NCI-H1694 treated with DMSO at 0.1 percent for 48 hours (cell line): ENCODE measurements at places on chromosomes 1 and 21.

- no peak for DNase-seq
Observed at GRCh38 chr1:34126486-34126885, 38.5 kb downstream of the CSMD2 start.

GRCh38 chr1:79161077-79161476 lies 154.5 kb upstream of the ADGRL4 start:
- no peak for DNase-seq

DNA sequence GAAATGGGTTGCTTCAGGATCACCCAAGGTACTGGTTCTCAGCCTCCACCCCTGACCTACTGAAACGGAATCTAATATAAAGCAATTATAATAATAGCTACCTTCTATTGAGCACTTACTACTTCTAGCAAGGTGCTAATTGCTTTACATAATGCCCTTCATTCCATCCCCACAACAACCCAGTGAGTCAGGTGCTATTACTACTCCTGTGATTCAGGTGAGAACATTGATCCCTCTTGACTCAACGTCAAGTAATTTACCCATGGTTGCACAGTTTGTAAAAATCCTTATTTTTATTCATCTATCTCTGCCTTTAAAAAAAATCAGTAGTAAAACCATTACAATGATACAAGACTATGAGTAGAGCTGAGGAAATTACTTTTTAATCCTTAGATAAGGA lies 85.2 kb downstream of the UCHL5 start:
- DNase-seq = no peak

DNA sequence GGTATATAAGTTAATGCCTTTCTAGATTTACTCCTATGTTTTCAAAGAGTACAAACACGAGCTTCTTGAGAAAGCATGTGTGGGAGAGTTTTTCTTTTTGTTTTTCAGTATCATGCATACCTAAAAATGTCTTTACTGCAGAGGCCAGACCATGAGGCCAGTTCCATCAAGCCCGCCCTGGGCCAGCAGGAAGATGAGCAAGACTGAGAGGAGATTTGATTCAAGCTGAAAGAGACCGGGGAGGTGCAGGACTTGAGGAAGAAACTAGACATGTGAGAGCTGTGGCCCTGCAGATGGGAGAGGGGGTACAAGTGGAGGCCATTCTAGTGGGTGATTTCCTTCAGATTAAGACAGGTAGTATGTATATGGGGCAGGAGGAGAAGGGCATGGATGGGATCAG lies 33.4 kb upstream of the NTPCR start:
- DNase-seq = no peak

GRCh38 chr1:225595974-225596551 lies 56.9 kb downstream of the ENAH start:
- DNase-seq = no peak

DNA sequence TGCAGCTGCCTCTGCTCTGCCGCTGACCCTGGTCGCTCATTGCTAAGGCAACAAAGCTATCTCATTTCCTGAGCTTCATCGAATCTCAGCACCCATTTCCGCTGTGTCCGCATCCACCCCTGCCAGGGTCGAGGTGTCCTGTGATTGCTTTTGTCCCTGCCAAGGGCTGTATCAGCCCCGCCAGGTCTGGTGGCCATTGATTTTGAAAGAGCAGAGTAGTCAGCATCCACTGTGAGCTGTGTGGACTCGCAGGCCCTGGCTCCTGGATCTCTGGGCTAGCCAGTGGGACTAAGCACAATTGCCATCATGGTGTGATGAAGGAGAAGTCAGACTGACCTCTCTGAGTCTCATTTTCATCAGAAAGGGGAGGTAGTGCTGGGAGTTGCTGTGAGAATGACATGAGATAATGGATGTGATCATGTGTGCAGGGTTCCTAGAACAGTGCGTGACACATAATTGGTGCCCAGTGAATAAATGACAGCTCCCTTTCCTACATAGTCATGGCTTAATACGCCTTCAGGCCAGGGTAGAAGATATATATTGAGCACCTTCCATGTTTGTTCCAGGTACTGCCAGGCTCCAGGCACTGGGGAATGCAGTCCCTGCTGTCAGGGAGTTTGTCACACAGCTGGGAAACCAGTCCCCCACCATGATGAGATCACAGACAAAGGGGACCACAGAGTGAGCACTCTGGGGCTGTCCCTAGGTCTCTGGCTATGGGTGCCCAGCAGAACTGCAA lies 32.1 kb downstream of the NAV1 start:
- no peak for DNase-seq

GRCh38 chr1:48679859-48680258 lies 96.8 kb downstream of the BEND5 start:
- DNase-seq = no peak

DNA sequence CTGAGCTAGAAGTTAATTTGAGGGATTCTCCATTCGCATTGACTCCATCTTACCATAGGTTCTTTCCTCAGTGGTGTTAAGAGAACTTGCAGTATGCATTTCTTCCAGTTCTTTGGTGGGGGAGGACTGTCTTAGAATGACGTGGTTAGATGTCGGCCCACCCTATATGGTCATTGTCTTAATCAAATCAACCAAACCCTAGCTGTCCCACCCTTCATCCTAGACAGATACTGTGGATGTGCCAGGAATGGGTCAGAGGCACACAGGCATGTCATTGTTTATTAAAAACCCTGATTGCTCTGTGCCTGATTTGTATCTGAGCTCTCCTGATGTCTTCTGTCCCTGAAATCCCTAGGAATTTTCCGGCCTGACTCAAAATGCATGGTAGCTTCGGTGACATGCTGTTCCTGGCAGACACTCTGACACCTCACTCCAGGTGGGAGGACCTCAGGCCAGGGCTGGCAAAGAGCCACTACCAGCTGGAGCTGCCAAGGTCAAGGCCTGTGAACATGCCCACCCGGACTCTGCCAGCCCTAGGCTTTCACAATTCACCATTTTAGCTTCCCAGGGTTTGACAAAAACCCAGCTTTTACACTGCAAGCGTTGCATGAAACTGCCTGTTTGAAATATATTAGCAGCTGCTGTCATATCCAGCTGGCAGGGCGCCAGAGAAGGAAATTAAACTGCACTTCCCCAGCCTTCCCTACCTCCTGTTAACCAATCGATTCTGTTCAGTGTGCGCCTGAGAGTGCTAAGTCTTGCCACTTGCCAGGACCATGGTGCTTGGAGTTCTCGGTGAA lies 134.0 kb downstream of the FAM78B start:
- peak; percentile 98 for DNase-seq

GRCh38 chr1:156431769-156432668 lies 63.0 kb downstream of the RHBG start:
- no peak for DNase-seq

DNA sequence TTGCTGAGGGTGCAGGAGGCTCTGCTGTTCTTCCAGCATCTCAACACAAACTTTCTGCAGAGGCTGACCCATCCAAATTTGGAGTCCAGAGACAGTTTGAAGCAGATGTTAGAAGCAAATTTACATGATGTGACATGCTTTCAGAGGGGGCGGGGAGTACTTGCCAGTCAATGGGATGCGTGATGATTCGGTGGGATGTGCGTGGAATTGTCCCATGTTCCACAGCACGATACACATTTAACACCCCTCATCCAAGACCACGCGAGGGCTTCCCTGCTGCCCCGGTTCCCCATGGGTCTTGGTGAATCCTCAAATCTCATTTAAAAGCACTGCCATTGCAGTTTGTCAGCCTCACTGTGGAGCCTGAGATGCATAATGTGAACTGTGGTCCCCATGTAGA lies 78.6 kb upstream of the TLR5 start:
- no peak for DNase-seq

DNA sequence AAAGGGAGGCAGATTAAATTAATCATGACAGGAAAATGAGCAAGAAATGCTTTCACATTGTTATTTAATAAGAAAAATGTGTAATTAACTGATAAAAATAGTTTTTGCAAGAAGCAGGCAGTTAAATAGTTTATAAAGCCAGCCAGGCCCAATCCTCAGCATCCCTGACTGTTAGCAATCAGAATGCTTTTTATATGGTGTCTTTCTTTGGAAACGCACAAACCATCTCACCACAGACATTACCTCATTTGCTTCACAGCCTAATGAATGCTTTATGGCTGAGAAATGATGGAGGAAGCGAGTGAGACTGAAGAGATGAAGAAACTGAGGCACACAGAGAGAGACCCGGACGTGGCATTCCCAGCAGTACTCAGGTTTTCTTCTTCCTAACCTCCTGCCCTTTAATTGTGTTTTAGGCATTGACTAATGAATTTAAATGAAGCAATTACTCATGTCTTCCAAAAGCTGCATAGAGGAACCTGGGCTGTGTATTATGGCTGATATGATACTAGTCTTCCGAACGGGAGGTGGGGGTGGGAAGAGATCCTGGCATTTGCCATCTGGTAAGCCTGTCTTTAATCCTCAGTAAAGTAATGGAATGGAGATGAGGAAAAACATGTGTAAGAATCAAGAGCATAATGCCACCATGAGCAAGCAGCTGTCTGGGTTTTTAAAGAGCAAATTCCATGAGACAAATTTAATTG lies 116.1 kb upstream of the LMO4 start:
- DNase-seq = no peak

- no peak for DNase-seq
Observed at GRCh38 chr1:5857508-5858090, 134.6 kb downstream of the NPHP4 start.

- DNase-seq = no peak
Observed at GRCh38 chr1:109818271-109818987, 54.7 kb upstream of the EPS8L3 start.

DNA sequence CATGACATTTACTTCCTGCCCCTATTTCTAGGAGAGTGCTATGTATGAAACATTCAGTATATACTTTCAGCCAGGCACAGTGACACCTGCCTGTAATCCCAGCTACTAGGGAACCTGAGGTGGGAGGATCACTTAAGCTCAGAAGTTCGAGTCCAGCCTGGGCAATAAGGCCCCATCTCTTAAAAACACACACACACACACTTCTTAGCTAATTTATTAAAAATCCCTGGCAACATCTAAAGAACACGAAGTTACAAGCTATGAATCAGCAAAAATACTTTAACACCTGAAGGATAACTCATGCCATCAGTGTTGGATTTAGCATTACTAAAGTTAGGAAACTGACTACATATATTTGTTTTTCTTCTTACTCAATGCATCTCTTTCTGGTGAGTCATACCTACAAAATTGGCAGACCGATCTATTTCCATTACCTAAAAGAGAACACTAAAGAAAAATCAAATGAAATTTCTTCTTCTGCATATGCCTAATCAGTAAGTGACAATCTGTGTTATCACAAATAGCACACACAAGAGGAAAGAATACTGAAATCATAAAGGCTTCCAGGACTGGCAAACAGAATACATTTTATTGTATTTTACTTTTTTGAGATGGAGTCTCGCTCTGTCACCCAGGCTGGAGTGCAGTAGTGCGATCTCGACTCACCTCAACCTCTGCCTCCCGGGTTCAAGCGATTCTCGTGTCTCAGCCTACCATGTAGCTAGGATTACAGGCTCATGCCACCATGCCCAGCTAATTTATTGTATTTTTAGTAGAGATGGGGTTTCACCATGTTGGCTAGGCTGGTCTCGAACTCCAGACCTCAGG lies 41.4 kb downstream of the RNF115 start:
- DNase-seq = no peak

GRCh38 chr1:245686006-245686405 lies 531.2 kb downstream of the KIF26B start:
- DNase-seq = no peak

- DNase-seq = no peak
Observed at GRCh38 chr1:113605146-113605545, 154.1 kb downstream of the PHTF1 start.

DNA sequence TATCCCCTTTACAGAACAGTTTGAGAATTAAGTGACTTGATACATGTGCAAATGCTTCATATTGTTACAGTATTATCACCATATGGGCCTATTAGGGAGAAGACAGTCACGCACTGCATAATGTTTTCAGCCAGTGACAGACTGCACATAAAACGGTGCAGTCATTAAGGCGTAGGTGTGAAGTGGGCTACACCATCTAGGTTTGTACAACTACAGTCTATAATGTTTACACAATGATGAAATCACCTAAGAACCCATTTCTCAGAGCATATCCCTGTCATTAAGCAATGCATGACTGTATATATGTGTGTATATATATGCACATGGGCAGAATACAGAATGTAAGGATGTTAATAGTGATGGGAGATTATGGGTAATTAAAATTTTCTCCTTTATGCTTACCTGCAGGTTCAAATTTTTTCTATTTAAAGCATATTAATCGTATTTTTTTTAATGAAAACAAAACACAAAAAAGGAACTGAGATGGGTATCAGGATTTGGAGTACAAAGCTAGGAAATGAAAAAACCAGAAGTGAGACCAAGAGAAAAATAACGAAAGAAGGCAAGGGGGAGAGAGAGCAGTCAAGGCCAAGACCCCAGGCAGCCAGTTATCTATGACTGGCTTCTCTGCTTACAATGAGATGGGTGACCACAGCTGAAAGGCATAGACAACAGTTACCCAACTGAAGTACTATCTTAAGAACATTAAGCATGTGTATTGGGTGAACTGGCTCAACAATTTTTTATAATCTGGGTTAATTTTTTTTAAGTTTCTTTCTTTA lies 122.9 kb upstream of the DAB1 start:
- no peak for DNase-seq
